ENCODE measurements at places on chromosomes 7 and 10.

DNA sequence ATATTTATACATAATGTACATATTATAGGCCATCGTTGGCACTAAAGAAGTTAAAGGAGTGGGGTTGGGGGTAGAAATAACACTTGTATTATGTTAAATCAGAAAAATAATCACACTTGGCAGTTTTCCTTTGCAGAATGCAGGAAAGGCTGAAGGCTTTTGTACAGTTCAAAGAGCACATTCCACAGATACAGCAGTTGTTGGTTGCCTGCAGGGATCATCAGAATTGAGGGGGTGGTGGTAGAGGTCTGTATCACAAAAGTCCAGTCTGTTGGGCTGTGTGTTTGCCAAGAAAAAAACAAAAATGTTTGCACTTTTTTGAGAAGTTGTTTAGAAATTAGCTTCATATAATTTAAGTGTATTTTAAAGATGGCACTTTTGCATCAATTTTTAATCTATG is 231.8 kb upstream of the FOXP2 start:
- no peak for DNase-seq

DNA sequence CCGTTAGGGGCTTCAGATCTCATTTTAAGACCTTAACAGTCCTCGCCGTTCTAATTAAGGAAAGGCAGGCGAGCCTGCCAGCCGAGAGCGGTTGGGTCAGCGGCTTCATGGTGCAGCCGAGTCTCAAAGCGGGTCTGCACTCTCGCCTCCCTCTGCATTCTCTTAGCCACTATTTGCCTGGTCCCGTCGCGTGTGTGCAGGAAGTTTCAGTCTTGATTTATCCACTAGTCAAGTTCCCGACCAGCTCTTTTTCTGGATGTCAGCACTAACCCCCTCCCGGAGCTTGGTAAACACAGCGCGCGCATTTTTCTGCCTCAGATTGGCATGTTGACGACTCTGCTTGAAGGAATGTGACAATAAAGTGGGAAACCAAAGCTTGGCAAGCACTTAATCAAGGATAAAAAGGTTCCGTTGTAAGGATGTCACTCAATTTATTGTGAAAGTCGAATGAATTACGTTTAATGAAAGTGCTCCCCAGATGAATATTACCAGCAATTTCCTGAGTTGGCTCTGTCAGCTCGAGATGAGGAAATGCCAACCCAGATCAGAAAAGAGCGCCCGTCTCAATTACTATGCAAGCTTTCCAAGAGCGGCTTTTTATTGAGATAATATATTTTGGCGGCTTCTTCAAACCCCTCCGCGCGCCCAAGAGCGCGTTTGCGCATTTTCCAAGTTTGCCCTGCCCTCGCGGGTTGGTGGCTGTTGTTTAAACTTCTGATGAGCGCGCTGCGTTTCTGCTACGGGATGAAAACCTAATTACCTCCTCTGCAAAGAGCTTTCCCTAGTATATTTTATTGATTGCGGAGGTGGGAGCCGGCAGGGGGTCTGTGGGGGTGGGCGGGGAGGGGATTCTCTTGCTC is 7.9 kb downstream of the NXPH1 start:
- no peak for DNase-seq

DNA sequence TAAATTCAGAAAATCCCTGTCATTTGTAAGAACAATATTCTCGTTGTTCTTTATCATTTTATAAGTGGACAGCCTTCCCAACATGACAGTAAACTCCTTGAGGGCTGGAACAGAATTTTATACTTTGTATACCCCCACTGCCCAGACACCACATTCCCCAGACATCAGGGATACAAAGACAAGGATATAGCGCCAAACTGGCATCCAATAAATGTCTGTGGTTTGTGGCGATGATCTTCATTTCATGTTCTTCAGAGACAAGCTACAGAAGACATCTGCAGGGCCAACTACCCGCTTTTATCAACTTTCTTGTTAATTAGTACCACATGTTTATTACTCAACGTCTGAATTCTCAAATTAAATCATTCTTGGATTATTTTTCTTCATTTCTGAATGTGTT is 155.9 kb downstream of the ATE1 start:
- no peak for DNase-seq

DNA sequence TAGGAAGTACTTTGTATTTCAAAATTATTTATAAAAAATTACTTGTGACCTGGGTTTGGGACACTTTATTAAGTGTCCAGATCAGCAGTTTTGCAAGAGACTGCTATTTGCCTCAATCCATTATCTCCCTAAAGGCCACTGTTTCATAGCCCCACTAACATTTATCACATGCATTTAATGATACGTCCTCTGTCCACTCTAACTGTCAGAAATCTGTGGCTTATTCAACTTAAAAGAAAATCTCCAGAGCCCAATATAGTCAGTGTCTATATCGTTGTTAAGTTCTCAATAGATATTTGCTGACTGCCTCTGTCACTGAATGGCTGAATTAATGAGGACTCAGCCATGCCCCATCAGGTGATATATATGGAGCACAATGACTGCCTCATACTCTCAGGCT is 553.9 kb upstream of the POM121L12 start:
- DNase-seq: no peak

GRCh38 chr7:29243910-29244655 is 49.5 kb downstream of the CHN2 start:
- no peak for DNase-seq

All from SHP77 (cell line).